ENCODE measurements at places on chromosomes 16 and 17.

DNA sequence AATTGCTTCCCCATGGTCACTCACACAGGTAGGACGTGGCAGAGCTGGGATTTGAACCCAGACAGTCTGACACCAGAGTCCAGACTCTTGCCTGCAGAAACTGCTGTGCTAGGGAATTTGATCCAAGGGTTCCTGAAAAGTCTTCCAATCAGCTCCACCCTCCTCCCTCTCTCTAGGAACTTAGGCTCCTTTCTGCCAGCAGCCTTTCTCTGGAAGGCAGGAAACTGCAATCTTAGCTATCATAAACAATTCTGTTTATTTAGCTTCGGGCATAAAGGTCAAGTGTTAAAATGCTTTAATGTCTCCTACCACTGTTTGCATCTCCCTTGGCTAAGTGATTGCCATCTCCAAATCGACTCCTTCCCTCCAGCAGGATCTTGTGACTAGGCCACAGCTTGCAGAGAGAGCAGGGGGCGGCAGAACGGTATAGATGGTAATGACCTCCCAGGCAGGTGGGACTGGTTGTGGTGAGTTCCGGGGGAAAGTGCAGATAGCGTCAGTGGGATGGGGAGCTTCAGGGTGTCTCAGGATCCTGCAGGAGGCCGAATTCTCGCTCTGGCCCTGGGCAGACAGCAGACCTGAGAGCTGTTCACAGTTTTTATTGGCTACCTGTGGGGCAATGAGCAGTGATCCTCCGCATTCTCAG is 882.4 kb upstream of the EEF2KMT start:
- no peak for DNase-seq

- no peak for DNase-seq
Observed at GRCh38 chr16:29916979-29917378, 9.0 kb downstream of the KCTD13 start.

DNA sequence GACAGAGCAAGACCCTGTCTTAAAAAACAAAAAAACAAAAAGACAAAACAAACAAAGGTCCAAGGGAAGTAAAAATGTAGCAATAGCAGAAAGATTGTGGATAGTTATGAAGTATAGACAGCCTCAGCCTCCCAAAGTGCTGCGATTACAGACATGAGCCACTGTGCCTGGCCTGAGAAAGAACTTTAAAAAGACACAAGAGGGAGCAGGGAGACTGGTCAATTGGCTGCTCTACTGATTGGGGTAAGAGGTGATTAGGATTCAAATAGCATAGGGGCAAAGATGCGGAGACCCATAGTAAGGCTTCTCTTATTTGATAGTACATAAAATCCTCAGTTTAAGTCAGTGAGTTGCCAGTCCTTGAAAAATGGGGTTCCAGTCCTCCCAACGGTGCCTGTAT is 518.2 kb upstream of the GOT2 start:
- no peak for DNase-seq

- peak; percentile 9 for DNase-seq
Observed at GRCh38 chr16:17224879-17225281, 245.9 kb downstream of the XYLT1 start.

DNA sequence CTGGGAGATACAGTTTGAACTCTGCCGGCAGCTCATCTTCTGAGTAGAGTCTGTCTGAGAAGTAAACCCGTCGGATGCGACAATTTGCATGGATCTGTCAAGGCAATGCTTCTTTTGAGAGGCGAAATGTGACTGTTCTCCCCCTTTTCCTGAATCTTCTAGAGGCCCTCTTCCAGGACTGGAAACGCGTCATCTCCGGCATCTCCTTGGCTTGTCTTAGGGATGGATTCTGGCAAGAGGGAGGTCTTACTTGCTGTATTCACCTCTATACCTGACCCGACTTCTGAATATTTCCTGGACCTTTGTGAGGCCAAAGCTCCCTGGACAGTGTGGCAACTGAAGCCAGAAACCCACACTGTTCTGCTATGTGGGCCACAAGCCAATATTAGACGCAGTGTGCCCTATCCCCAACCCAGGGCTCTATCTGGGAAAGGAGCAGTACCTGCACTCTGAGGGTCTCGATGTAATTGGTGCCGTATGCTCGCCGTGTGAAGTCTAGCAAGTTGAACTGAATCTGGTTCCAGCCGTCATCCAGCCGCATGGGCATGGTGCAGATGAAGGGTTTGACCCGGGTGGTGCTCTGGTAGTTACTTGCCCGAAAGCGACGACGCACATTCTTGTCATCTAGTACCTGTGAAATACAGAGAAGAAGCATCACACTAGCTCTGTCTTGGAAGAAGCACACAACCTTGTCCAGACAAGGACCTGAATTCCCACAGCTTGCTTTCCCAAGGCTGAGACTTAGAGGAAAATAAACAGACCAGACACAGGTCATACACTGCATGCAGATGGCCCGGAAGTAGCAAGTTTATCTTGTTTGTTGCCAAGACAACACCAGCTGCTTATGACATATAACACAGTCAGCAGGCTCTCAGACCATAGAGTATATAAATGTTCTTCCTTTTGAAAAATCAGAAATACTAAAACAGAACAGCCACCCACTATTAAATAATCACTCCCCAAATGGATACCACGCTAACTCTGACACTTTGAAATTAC is 14.1 kb downstream of the CFAP20 start:
- peak; percentile 60 for DNase-seq

DNA sequence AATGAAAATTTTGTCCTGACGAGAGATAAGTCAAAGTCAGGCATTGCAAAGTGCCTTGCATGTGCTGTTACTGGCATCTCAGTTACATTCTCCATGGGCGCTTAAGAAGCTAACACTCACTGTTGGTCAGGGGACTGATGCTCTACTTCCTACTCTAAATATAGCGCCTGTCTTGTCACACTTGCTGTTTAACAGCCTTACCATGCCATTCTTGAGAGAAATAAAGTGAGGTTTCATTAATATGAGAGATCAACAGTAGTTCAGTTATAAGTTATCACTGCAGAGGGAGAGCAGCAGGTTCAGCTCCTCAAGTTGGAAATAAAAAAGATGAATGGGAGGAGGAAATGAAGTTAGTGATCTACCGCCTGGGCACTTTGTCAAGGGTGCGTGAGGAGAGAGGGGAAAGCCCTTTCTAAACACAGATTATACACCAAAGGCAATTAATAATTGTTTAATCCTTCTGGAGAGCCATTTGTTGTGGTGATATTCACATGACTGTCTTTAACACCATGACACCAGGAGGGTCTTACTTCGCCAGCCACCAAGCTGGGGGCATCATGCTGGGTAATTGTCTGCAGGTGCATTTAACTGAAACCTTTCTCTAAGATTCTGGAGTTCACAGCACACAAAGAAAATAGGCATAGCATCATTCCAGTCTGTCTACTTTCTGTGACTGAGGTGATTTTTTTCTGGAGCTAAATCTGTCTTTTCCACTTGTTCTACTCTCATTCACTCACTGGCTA is 568.7 kb upstream of the HSBP1 start:
- no peak for DNase-seq

DNA sequence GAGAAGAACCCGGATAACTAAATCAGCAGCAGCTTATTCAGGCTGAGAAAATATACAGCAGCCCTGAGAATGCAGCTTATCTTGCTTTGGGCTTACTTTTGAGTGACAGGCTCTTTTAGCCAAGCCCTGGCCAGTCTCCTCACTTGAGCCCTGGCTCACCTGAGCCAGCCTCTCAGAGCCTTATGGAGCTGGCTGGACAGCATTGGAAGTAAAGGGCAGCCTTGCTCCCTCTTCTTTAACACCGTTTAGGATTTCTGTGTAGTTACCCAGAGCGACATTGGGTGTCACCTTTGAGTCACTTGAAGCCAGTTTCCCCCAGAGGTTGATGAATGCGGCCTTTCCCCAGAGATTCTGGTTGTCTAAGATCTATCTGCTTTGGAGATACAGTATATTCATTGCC is 7.7 kb upstream of the NPIPB2 start:
- peak; percentile 64 for DNase-seq

GRCh38 chr16:70483426-70483825 is 29.0 kb downstream of the FCSK start:
- DNase-seq = no peak

GRCh38 chr17:29116804-29117753 is 63.1 kb downstream of the MYO18A start:
- DNase-seq = peak; percentile 72

Measured in hepatic stellate cell (primary cell).